Activated T-helper 17 cell treated with anti-CD3 and anti-CD28 coated beads, Interleukin-2, amount 50 U/mL, for 72 hours (primary cell): ENCODE measurements at places on chromosomes 4 and X.

- ATAC-seq, result no peak
- H3K4me3 ChIP-seq, result no peak overlapping the region
- no peaks in the 10 kb centered on the region for H3K4me1 ChIP-seq
- H3K27me3 ChIP-seq, result peaks cover 14% of the 10 kb centered on the region
These were observed 15.0 kb upstream of the MTNR1A start for GRCh38 chr4:186570193-186570996.

GRCh38 chr4:13940921-13941320, 313.4 kb upstream of the BOD1L1 start:
- no peaks in the 10 kb centered on the region for H3K36me3 ChIP-seq
- ATAC-seq, result no peak
- no peak overlapping the region for H3K27ac ChIP-seq
- H3K4me3 ChIP-seq, result no peak overlapping the region

- H3K4me3 ChIP-seq, result no peak overlapping the region
- no peaks in the 10 kb centered on the region for H3K27me3 ChIP-seq
- H3K36me3 ChIP-seq, result no peaks in the 10 kb centered on the region
- no peak for ATAC-seq
- no peak overlapping the region for H3K27ac ChIP-seq
These were observed 127.9 kb upstream of the DMD start for GRCh38 chrX:33339219-33339618.

- no peak overlapping the region for H3K27ac ChIP-seq
- no peak overlapping the region for H3K4me3 ChIP-seq
- ATAC-seq, result no peak
- H3K27me3 ChIP-seq, result no peaks in the 10 kb centered on the region
- H3K4me1 ChIP-seq, result no peaks in the 10 kb centered on the region
These were observed 504.5 kb upstream of the GALNTL6 start for GRCh38 chr4:171308661-171309060.

DNA sequence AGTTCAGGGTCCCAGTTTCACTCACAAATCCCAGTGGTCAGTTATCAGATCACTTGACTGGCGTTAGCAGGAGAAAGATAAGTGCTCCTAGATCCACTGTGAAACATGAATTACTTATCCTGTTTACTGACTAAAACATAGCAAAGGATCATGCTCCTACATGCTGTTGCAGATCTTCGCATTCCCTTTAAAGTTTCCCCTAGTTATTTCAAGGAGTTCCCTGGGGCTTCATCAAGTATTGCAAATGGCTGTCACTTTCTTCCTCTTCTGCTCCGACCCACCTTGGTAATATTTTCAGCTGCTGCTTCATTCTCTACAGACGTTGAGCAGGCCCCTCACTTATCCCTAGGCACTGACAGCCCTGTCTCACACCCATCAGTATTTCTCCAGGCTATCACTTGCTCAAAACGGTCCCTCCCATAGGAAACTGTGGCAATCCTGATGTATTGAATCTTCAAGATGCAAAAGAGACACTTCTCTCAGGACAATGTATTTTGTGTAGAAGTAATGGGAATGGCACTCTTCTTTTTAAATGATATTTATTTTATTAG, 466.0 kb downstream of the INPP4B start:
- H3K27me3 ChIP-seq, result no peaks in the 10 kb centered on the region
- H3K4me1 ChIP-seq, result peaks cover 35% of the 10 kb centered on the region
- peak overlapping the region; percentile 75 for H3K4me3 ChIP-seq
- no peak for ATAC-seq
- H3K27ac ChIP-seq, result peak overlapping the region; percentile 97

DNA sequence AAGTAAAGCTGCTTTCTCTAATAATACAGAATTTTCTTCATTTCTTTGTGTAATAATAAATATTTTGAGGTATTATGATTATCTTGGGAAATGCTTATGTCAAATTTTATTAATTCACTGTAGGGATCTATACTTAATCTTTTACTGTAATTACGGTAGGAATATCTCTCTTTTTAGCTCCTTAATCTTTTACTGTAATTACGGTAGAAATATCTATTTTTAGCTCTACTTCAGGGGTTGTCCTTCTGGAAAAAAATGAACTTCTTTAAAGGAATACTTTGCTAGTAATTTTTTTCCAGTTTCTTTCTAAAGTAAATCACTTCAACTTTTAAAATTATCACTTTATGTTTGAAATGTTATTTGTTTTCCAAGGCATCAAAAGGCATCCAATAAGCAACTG, 2229.4 kb upstream of the AGA start:
- H3K36me3 ChIP-seq, result no peaks in the 10 kb centered on the region
- H3K27ac ChIP-seq, result no peak overlapping the region
- no peak overlapping the region for H3K4me3 ChIP-seq
- ATAC-seq, result no peak
- H3K27me3 ChIP-seq, result no peaks in the 10 kb centered on the region

DNA sequence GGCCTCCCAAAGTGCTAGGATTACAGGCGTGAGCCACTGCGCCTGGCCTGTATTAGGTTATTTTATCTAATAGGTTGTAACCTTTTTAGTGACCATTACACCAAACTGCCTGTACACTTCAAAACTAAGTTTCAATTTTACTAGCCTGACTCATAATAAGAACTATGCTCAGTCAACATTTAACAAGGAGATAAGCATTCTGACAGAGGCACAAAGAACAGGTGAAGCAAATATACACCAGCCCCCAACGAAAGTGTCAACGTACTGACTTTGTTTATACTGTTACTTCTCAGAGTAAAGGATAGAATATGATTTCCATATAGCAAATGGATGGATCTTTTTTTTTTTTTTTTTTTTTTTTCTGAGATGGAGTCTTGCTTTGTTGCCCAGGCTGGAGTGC, 62.8 kb downstream of the SHISA3 start:
- H3K27ac ChIP-seq, result no peak overlapping the region
- ATAC-seq, result peak; percentile 52
- H3K4me3 ChIP-seq, result no peak overlapping the region
- H3K27me3 ChIP-seq, result no peaks in the 10 kb centered on the region
- peaks cover 66% of the 10 kb centered on the region for H3K36me3 ChIP-seq
- no peaks in the 10 kb centered on the region for H3K4me1 ChIP-seq

- no peaks in the 10 kb centered on the region for H3K4me1 ChIP-seq
- no peak for ATAC-seq
- H3K27me3 ChIP-seq, result peaks cover 8% of the 10 kb centered on the region
- H3K27ac ChIP-seq, result no peak overlapping the region
These were observed 198.3 kb downstream of the NSUN7 start for GRCh38 chr4:40948014-40948413.

DNA sequence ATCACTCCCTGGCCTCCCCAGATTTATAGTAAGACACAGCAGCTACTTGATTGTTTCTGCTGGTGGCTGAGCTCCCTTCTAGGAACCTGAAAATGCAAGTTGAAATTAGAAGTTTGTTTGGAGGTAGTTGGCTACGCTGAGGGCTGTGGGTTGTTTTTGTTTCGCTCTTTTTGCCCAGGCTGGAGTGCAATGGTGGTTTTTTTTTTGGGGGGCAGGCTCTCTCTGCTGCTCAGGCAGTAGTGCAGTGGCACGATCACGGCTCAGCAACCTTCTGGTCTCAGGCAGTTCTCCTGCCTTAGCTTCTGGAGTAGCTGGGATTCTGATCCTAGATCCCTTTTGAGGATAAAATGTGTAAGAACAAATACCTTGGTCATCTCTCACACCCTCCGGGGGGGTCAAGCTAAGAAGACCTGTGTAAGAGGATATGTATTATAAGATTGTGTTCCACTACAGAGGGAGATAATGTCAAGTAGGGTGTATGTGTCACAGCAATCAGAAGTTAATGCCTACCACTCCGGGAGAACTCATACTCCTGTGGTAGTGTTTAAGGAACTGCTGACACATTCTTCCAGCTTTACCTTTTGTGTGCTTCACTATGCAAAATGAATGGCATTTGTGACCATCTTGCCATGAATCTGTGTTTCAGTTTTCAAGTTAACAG, 9.7 kb downstream of the JADE1 start:
- peaks cover 40% of the 10 kb centered on the region for H3K36me3 ChIP-seq
- peak; percentile 87 for ATAC-seq
- H3K4me1 ChIP-seq, result peaks cover 25% of the 10 kb centered on the region
- no peaks in the 10 kb centered on the region for H3K27me3 ChIP-seq

GRCh38 chrX:24480400-24480865, 15.3 kb downstream of the PDK3 start:
- peak overlapping the region; percentile 85 for H3K27ac ChIP-seq
- ATAC-seq, result peak; percentile 20
- peak overlapping the region; percentile 82 for H3K4me3 ChIP-seq
- no peaks in the 10 kb centered on the region for H3K27me3 ChIP-seq
- H3K4me1 ChIP-seq, result peaks cover 34% of the 10 kb centered on the region

- peaks cover 94% of the 10 kb centered on the region for H3K36me3 ChIP-seq
- no peaks in the 10 kb centered on the region for H3K27me3 ChIP-seq
- H3K27ac ChIP-seq, result no peak overlapping the region
- H3K4me1 ChIP-seq, result no peaks in the 10 kb centered on the region
These were observed 27.2 kb downstream of the UPRT start for GRCh38 chrX:75301060-75301459.

- no peak overlapping the region for H3K4me3 ChIP-seq
- H3K27ac ChIP-seq, result no peak overlapping the region
- peaks cover 3% of the 10 kb centered on the region for H3K27me3 ChIP-seq
- peak; percentile 34 for ATAC-seq
- H3K4me1 ChIP-seq, result no peaks in the 10 kb centered on the region
- H3K36me3 ChIP-seq, result no peaks in the 10 kb centered on the region
These were observed 168.4 kb upstream of the GK2 start for GRCh38 chr4:79576429-79576753.

GRCh38 chr4:105808750-105809041, 86.6 kb upstream of the NPNT start:
- no peak overlapping the region for H3K4me3 ChIP-seq
- H3K27ac ChIP-seq, result no peak overlapping the region
- no peaks in the 10 kb centered on the region for H3K36me3 ChIP-seq
- no peak for ATAC-seq

DNA sequence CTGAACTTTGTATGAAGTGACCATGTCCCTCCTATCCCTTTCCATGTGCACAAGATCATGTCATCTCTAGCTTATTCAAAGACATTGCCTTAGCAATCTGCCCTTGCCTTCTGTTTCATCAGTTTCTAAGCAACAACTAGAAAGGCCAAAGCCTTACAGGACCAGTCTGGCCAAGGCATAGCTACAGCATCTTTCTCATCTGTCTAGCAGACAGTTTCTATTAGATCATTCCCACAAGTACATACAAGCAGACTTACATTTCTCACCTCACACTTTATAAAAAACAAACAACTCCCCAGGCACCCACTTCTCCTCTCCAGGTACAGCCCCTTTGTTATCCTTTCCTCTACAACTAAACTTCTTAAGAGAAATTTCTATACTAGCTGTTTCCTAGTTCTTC, 188.7 kb upstream of the AADAT start:
- no peak overlapping the region for H3K27ac ChIP-seq
- no peaks in the 10 kb centered on the region for H3K4me1 ChIP-seq
- no peak for ATAC-seq
- no peaks in the 10 kb centered on the region for H3K36me3 ChIP-seq
- H3K4me3 ChIP-seq, result no peak overlapping the region
- peaks cover 3% of the 10 kb centered on the region for H3K27me3 ChIP-seq

- H3K4me1 ChIP-seq, result peaks cover 9% of the 10 kb centered on the region
- no peaks in the 10 kb centered on the region for H3K27me3 ChIP-seq
- peaks cover 17% of the 10 kb centered on the region for H3K36me3 ChIP-seq
- H3K27ac ChIP-seq, result peak overlapping the region; percentile 61
- no peak for ATAC-seq
- no peak overlapping the region for H3K4me3 ChIP-seq
These were observed 9.8 kb downstream of the LAMP2 start for GRCh38 chrX:120459309-120459708.

- no peak overlapping the region for H3K27ac ChIP-seq
- no peaks in the 10 kb centered on the region for H3K4me1 ChIP-seq
- H3K27me3 ChIP-seq, result peaks cover 10% of the 10 kb centered on the region
- H3K36me3 ChIP-seq, result no peaks in the 10 kb centered on the region
- no peak for ATAC-seq
These were observed 11.2 kb downstream of the IGFBP7 start for GRCh38 chr4:57098941-57099340.

- H3K36me3 ChIP-seq, result peaks cover 7% of the 10 kb centered on the region
- peaks cover 13% of the 10 kb centered on the region for H3K4me1 ChIP-seq
- H3K27ac ChIP-seq, result peak overlapping the region; percentile 88
- peak; percentile 96 for ATAC-seq
These were observed 63.1 kb downstream of the SLC10A7 start for GRCh38 chr4:146458594-146458993.

GRCh38 chrX:123303429-123303828, 119.4 kb downstream of the GRIA3 start:
- no peak for ATAC-seq
- no peak overlapping the region for H3K27ac ChIP-seq
- no peaks in the 10 kb centered on the region for H3K4me1 ChIP-seq
- H3K36me3 ChIP-seq, result no peaks in the 10 kb centered on the region

DNA sequence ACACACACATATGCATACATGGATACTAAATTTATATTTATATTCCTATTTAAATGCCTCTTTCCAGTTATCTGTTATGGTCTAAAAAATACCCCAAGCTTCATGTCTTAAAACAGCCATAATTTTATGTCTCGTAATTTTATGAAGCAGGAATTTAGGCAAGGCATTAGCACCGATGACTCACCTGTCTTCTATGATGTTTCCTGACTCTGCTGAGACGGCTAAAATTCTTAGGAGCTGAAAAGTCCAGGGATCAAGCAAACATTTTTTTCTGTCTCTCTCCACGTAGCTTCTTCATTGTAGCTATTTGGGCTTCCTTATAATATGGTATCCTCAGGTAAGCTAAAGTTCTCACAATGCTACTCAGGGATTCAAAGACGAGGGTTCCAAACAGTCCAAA, 930.3 kb downstream of the STIM2 start:
- H3K4me3 ChIP-seq, result no peak overlapping the region
- no peaks in the 10 kb centered on the region for H3K36me3 ChIP-seq
- no peaks in the 10 kb centered on the region for H3K4me1 ChIP-seq
- no peaks in the 10 kb centered on the region for H3K27me3 ChIP-seq

- no peak for ATAC-seq
- H3K27ac ChIP-seq, result no peak overlapping the region
- H3K4me1 ChIP-seq, result no peaks in the 10 kb centered on the region
- no peaks in the 10 kb centered on the region for H3K27me3 ChIP-seq
- no peaks in the 10 kb centered on the region for H3K36me3 ChIP-seq
- H3K4me3 ChIP-seq, result no peak overlapping the region
These were observed 81.0 kb downstream of the ADGRA3 start for GRCh38 chr4:22434895-22435294.

DNA sequence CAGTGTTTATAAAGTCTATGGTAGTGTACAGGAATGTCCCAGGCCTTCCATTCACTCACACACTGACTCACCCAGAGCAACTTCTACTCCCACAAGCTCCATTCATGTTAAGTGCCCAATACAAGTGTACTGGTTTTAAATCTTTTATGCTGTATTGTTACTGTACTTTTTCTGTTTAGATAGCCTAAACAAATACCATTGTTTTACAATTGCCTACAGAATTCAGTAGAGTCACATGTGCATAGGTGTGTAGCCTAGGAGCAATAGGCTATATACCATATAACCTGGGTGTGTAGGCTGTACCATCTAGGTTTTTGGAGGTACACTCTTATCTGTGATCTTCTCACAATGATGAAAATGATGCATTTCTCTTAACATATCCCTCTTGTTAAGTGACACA, 126.7 kb downstream of the DGKK start:
- no peak overlapping the region for H3K27ac ChIP-seq
- no peaks in the 10 kb centered on the region for H3K4me1 ChIP-seq
- no peak overlapping the region for H3K4me3 ChIP-seq
- H3K36me3 ChIP-seq, result no peaks in the 10 kb centered on the region
- ATAC-seq, result no peak
